ENCODE measurements at places on chromosomes 7 and 10.

DNA sequence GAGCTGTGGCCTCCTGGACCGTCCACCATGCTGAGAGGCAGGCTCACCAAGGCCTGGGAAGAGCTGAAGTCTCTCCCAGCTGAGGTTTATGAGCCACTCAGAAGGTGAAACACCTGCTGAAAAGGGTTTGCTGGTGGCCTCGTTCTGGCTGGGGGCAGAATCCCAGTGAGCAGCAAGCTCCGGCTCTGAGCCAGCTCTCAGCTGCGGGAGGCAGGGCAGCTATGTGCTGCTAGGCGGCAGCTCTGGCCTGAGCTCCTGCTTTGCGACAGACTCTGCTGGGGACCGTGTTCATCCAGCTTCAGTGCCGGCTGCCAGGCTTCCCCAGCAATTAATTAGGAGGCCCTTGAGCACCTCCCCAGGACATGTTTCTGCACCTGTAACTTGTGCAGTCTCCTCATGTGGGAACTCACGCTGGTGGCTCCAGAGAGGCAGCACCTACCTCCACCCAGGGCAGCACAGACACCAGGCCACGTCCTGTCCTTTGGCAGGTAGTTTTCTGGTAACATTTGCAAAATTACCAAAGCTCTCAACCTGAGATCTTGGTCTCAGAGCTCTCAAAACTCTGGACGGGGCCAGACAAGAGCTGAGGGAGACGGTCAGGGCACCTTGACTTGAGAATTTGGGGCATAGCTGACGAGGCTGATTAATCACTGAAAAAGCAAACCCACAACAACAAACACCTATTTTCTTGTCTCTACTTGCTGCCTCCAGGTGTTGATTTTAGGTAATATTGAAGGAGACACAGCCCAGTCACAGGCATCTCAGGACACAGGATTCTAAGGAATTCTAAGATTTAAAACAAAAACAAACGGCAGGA lies 185.0 kb downstream of the TCERG1L start:
- no peak for DNase-seq

DNA sequence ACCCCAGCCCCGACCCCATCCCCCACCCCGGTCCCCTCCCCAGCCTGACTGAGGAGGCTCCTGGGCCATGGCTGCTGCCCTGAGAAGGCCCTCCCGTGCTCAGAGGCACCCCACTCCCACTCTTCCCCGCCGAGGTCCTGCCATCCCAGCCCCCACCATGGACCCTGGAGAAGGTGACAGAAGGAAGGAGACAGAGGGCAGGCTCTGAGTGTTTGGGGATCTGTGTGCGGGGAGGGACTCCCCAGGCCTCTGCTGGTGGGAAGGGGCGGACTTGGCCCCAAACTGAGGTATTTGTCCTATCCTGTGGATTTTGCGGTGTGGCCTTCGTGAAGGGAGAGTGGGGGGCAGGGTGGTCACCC lies 53.4 kb downstream of the PWWP2B start:
- no peak for DNase-seq

GRCh38 chr10:15879663-15880062 lies 19.4 kb upstream of the MINDY3 start:
- DNase-seq: no peak

- DNase-seq: no peak
Measured at GRCh38 chr10:89978081-89978480, 276.7 kb downstream of the KIF20B start.

GRCh38 chr7:78148166-78148894 lies 349.8 kb downstream of the PHTF2 start:
- DNase-seq: no peak

Data from thoracic aorta (tissue), 2 donors.